Activated gamma-delta T cell treated with Interleukin-2 at 50 U/mL for 16 hours (primary cell): ENCODE measurements at places on chromosomes 2 and 18.

DNA sequence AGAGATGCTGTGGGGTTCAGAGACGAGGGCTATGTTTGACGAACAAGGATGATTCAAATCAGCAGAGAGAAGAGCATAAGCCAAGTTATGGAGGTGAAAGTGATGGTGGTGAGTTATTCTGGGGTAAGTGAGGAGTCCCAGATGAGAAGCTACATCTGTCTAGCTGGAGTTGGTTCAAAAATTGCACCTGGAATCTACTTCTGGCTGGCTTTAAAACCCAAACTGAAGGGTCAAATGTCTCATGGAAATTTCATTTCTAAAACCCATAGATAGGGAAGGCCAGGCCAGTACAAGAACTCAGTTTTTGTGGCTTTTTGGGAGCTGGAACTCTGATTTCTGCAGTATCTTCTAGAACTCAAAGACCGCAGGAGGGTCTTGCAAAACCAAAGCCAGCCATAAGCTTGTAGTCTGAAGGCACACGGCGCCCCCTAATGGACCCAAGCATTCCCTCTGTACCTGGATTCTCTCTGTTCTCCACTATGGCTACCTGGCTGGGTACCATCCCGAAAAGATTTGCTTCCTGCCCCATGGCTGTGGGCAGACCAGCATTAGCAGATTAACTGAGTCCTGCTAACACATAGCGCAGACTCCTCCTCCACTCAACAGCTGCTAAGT is 229.1 kb upstream of the SLC14A2 start:
- DNase-seq: no peak

- no peak for DNase-seq
Measured at GRCh38 chr2:65025453-65026123, 30.6 kb upstream of the CEP68 start.

- DNase-seq: no peak
Measured at GRCh38 chr2:197245829-197246804, 64.5 kb downstream of the ANKRD44 start.

DNA sequence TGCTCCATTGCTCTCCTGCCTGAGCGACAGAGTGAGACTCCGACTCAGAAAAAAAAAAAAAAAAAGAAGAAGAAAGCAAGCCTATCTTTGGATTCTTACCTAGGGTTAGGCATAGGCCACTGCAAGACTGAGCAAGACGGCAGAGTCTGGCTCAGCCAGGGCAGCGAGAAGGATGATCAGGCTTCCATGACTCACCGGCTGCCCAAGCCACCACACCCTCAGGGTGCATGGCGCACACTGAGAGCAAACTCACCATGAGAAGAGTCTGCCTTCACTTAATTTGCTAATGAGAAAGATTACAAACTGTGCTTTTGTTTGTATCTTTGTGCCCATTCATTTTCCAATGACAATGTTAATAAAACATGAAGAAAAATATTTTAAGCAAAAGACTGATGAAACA is 8.2 kb downstream of the FAM110C start:
- no peak for DNase-seq

DNA sequence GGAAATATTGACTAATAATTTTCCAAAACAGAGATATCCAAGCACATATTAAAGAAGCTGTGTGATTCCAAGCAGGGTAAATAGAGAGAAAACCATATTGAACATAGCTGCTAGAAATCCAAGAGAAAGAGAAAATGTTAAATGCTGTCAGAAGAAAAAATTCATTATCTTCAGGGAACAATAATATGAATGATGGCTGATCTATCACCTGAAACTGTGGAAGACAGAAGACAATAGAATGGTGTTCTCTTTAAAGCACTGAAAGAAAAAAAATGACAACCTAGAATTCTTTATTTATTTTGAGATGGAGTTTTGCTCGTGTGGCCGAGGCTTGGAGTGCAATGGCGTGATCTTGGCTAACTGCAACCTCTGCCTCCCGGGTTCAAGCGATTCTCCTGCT is 17.3 kb downstream of the PPP1CB start:
- no peak for DNase-seq

DNA sequence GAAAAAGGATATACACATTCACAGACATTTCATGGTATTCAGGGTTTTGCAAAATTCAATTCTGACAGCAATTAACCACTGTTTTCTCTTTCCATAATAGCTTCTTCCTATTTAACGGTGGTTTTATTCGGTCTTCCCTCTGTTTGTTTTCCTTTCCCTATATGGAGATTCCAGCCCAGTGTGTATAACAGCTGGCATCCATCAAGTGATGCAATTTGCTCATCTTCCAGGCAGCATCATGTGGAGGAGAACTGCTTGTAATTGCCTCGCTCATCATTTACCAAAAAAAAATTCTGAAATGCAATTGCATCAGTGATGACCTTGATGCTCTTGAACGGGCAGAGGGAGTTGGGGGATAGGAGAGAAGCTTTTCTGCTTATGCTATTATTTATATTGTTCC is 165.9 kb upstream of the PGAP1 start:
- DNase-seq: no peak

- no peak for DNase-seq
Measured at GRCh38 chr2:127014630-127015029, 92.3 kb downstream of the BIN1 start.

DNA sequence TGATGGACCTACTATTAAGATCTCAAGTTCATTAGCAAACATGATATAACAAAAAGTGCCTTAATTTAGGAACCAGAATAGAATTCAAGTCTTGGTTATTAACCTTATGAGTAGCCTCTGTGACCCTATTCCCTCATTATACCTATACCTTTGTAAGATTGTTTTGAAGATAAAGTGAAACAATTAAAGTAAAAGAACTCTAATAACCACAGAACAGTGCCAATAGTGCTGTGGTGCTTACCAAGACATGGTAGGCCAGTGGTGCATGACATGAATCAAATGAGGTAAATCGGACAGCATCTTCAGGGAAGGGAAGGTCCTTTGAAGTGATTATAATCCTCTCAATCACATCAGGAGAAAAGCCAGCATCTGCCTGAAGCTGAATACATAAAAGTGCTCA is 36.4 kb downstream of the METTL4 start:
- no peak for DNase-seq

DNA sequence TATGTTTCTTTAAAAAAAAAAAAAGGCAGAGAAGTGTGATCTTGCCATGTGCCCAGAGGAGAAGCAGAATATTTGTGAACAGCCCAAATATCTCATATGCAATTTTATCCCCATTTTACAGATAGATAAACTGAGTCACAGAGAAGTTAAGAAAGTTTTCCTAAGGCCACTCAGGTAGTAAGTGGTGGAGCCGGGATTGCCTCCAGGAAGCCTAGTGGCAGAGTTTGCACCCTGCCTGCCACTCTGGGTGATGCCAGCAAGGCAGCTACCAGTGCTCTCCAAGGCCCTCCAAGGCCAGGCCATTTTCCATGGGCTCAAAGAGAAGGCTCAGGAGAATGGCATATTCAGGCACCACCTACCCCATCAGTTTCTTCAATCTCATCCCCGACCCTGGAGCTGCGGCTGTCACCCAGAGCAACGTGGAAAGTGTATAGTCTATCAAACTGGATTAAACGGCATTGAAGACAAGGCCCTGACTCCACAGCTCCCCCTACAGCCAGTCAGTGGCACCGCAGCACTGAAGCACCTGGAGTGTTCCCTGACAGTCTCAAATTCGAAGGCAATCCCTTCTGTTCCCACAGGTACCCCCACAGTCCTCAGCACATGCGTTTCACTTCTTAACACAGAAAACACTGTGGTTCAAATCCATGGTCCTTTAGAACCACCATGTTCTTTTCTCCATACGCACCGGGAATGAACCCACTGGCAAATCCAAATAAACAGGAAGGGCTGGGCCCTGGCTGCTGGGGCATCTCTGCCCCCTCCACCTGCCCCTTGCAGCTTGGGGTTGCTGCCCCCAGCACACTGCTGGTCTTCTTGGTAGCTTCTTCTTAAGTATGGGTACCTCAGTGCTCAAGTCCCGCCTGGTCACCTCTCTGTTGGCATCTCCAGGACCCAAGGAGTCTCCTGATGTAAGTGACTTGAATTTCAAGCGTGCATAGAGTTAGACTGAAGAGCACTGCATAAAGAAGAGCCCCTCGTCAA is 175.3 kb downstream of the INHBB start:
- DNase-seq: no peak

GRCh38 chr2:236872015-236872414 is 213.7 kb upstream of the COPS8 start:
- no peak for DNase-seq

DNA sequence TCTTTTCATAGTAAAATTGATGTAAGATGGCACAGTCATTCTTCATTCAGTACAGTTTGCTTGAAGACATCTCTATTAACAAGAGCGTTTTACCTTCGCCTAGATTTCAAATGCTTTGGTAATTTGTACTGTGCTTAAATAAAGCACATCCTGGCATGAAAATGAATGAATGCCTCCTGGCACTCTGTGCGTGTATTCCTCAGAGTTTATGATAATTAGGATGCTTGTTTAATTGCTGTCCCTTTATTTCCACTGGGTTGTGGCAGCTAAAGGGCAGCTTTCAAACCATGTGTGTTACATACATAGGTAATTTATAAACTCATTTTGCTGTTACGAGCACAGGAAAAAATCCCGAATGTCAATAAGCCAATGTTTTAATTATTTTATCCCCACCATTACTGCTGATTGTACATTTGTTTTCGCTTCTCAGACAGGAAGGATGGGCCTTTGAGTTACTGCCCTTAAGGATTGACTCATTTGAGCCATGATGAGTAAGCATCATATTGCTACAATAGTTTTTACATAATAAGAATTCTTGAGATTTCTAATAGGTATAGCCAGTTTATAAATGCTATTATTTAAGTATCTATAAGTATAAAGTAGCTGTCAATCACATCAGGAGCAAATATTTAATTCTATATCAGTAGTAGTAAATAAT is 516.5 kb downstream of the XIRP2 start:
- no peak for DNase-seq

- no peak for DNase-seq
Measured at GRCh38 chr2:118232796-118233195, 144.5 kb downstream of the INSIG2 start.

- DNase-seq: no peak
Measured at GRCh38 chr2:174555998-174556397, 41.6 kb downstream of the WIPF1 start.

- no peak for DNase-seq
Measured at GRCh38 chr2:55419233-55419678, 400 bp downstream of the CCDC88A start.

DNA sequence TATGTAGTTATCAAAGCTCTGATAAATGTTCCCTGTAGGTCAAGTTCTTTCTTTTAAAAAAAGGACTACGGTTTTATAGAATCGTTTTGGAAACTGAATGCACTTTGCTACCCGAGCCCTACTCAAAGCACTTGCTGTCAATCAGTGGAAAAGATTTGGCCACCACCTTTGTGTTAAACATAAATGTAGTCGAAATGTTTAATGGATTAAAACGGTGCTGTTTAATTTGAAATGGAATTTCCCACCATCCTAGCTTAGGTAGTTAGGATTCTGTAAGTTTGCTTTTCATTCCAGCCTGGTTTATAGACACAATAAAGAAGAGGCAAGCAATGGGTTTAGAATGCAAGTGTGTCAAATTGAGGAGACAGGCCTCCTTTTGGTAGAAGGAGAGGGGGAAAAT is 69.4 kb upstream of the MMADHC start:
- DNase-seq: no peak

DNA sequence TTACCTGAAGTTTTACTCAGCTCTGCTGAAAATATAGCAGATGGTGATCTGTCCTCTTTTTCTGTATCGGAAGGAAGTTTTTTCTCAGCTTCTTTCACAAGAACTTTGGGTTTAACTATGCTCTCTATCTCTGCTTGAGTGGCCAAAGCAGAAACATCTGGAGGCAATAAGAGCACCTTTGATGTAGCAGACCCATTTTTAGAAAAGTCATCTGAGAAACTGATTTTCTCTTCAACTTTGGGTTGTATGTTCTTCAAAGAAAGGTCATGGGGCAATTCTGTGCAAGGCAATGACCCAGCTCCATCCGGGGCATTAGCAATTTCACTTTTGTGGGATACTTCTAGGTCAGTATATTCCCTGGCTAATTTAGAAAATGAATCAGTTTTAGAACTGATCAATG is 25.2 kb downstream of the RTN4 start:
- no peak for DNase-seq
